Hypothalamus (tissue), 51 donors: ENCODE measurements at places on chromosomes 1 and 21.

- DNase-seq: no peak
Observed at GRCh38 chr1:25771221-25772114, 28.5 kb upstream of the SELENON start.

GRCh38 chr1:228074954-228075730 lies 7.4 kb upstream of the ARF1 start:
- no peak for DNase-seq

DNA sequence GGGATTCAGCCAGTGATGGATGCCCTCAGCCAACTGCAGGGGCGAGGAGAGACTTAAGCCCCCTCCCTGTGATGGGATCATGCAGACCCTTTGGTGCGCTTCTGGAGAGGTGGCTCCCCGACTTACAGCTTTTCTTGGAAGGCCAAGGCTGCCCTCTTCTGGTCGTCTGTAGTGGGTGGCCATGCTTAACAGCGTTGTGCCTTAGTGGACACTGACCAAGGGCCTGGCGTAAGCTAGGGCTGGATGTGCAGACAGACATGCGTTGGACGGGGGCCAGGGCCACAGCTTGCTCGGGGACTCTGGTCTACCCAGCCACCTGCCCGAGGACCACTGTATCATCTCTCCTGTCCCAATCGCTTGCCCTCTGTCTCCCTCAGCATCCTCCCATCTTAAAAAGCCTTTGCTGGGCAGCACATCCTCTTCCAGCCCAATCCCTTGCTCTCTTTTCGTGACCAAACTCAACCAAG lies 5.5 kb downstream of the AZIN2 start:
- peak; percentile 29 for DNase-seq

DNA sequence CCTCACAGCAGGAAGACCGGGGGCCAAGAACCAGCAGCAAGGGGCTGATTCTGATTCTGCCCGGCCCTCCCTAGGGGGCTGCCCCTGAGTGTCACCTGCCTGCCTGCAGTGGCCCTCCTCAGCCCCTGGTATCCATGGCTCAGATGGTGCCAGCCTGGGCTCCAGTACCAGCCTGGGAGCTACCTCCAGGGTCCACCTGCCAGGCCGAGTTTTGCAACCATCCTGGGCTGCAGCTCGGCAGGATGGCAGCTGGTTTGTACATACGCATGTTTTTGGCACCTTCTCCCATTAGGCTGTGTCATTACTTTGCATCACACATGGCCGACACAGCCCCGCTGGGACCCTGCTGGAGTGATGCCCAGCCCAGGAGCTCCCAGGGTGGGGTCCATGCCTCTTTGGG lies 93.3 kb upstream of the WNT4 start:
- no peak for DNase-seq

DNA sequence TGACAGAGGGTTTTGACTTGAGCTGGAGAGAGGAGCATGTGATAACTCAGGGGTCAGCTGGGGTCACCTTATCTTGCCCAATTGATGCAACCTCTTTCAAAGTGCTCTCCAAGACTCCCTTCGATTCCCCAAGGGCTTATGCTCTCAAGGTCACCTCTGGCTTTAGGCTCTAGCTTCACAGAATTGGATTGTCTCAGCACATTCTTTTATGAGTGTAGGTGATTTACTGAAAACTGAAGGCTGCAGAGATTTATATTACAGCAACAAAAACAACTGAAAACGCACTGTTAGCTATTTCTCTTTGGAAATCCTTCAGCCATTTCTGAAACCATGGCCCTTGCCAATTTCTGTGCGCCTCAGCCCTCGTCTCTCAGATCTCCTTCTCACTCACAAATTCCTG lies 34.5 kb upstream of the MAP1LC3C start:
- DNase-seq: no peak

DNA sequence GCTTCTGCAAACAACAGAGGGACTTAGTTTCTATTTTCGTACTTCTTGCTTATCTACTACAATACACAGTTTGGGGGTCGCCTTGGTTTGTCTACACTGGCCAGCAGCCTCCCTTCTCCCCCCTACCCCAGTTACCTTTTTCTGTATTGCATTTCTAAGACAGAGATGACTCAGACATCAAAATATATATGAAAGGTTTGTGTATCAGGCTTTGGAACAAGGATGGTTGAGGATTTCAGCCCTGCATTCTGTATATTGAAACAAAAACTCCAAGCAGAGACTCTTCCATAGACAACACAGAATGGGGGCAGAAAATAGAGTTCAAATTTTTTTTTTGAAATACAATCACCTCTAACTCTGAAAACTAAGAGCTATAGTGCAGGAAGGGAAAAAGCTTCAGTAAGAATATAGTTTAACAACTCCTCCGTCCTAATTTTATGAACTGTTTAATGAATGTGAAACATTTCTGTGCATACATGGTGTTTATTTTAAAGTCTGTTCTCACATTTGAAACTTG lies 1.9 kb downstream of the SAMD13 start:
- no peak for DNase-seq

DNA sequence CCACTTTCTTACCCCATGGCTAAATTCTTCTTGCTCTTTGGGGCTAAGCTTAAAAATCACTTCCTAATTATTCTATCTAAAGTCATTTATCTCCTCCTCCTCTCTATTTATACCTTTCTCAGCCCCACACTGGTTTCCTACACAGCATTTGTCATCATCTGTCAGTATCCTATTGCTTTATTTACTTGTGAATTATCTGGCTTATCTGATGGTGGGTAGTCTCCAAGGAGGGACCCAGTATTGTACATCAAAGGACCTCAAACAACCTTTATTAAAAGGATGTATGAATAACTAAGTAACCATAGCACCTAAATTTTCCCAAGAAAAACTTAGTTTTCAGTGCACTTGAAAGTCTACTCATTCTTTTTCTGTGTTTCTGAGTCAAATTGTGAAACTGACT lies 332.7 kb upstream of the SNX7 start:
- DNase-seq: no peak

- no peak for DNase-seq
Observed at GRCh38 chr1:207221934-207222351, 99.5 kb upstream of the CD55 start.

DNA sequence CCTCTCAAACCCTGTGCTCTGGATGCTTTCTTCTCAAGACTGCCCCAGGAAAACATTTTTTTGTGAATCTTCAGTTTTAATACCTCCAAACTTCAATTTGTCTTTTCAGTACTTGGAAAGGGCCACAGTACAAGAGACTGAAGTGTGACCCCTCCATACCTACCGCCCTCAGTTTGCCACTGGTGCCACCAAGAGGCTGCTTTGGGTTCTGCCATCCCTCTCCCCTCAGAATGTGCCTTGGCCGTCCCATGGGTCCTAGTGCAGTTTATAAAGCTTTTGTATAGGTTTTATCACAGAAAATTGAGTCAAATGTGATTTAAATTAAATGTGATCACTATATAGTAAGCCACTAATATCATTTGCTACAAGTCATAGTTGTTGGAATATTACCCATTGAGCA lies 60.8 kb upstream of the PGD start:
- peak; percentile 5 for DNase-seq

- no peak for DNase-seq
Observed at GRCh38 chr1:200668514-200669313, 993 bp downstream of the DDX59 start.

GRCh38 chr1:154593390-154593789 lies 14.6 kb downstream of the ADAR start:
- no peak for DNase-seq

- no peak for DNase-seq
Observed at GRCh38 chr1:221696027-221696426, 45.9 kb downstream of the DUSP10 start.

GRCh38 chr1:46204406-46204742 lies 1.2 kb downstream of the LURAP1 start:
- no peak for DNase-seq

DNA sequence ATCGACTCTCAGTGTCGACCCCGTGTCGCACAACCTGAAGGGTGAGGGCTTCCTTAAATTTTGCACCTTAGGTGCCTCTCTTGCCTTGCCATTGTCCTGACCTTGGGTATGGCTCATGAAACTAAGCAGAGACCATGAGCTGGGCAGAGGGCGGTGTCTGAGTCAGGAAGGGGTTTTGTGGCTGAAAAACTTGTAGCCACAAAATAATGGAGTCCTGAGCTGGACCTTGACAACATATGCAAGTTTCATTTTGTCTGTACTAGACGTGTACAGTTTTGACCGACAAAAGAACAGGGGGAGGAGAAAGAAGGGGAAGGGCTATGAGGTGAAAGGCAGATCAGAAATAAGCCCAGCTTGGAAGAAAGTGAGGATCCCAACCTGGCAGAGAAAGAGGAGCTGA lies 8.3 kb upstream of the RUNX1 start:
- DNase-seq: no peak

GRCh38 chr1:235642943-235643371 lies 6.6 kb downstream of the GNG4 start:
- DNase-seq: no peak

GRCh38 chr1:176998183-176998795 lies 166.2 kb downstream of the ASTN1 start:
- DNase-seq: no peak

DNA sequence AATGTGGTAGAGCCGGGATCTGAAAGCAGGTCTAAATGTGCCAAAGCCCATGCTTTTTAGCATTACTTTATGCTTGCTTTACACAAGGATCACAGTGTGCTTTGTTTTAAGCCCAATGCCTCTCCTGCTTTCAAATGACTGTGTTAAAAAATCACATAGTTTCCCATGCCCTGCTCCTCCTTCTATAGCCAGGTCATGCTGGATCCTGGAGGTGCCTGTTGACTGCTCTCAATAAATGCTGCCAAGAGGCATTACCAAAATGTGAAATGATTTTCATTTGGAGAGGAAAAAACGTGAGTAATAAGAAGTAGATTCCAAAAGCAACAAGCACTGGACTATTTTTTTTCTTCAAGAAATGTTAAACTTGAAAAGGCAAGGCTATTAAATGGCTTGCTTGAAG lies 420.7 kb upstream of the USP24 start:
- no peak for DNase-seq

DNA sequence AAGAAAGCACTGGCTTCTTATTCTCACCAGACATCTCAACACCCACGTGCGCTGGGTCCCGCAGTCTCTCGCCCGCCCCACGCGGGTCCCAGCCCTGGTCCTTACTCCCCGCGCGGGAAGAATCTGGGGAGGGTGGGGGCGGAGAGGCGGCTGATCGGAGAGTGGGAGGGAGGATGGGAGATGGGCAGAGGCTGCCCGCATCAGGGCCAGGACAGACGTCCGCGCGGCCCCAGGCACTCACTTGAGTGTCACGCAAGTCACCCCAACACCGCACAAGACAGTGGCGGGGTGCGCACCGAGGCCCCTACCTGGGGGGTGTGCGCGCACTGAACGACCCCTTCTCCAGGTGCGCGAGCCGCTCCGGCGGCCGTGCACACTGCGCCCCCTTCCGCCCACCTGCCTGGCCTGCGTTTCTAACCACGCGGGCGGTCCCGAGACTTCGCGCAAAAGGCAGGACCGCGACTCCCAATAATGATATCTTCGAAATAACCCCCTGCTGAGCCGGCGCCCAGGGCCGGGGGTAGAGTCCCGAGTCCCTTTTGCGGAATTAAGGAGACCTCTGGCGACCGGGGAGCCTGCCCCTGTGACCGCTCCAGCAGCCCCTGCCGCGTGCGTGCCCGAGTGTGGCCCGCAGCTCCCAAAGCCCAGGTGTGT lies 6.0 kb upstream of the SIM2 start:
- no peak for DNase-seq

DNA sequence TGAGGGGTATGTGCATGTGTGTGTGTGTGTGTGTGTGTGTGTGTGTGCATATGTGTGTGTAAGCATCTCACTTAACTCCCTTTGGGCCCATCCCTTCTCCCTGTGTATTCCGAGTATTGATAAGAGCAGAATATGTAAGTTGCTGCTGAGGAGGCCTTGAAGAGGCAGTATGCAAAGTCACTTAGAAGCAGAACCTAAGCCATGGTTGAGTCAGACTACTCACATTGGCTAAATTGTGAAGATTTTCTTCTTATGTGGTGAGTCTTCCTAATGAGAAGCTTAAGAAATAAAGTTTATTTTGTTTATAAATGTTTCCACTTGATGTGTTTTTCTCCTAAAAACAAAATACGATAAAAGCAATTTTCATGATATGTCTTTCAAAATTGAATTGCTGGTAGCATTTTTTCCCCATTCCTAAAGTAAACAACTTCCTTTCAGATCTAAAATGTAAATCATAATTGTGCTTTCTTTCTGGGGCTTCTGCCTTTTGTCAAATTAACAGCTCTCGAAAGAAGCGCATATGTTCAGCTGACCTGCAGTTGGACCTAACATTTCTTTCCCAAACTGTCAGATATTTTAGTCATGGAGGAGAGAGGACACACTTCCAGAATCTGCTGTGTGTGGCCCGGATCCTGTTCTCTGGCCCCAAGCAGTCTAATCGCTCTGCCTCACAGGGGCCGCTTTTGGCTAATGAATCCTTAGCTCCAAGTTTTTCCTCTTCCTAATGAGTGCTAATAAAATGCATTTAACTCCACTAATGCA lies 284.0 kb downstream of the DUSP10 start:
- DNase-seq: no peak

DNA sequence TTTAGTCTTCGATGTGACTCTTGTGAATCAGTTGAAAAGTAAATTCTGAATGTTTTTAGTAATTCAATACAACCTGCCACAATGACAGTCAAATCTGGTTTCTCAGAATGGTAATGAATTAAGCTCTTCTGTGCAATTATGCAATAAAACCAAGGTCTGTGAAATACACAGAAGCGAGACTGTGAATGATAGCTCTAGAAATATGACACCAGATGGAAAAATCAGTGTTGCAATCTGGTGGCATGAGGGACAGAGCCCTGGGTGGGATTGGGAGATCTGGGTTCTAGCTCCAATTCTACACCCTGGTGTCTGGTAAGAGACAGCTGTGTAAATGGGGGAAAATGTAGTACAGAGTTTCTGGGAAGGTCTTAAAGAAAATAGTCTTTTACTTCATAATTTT lies 586.4 kb upstream of the ZRANB2 start:
- DNase-seq: no peak

DNA sequence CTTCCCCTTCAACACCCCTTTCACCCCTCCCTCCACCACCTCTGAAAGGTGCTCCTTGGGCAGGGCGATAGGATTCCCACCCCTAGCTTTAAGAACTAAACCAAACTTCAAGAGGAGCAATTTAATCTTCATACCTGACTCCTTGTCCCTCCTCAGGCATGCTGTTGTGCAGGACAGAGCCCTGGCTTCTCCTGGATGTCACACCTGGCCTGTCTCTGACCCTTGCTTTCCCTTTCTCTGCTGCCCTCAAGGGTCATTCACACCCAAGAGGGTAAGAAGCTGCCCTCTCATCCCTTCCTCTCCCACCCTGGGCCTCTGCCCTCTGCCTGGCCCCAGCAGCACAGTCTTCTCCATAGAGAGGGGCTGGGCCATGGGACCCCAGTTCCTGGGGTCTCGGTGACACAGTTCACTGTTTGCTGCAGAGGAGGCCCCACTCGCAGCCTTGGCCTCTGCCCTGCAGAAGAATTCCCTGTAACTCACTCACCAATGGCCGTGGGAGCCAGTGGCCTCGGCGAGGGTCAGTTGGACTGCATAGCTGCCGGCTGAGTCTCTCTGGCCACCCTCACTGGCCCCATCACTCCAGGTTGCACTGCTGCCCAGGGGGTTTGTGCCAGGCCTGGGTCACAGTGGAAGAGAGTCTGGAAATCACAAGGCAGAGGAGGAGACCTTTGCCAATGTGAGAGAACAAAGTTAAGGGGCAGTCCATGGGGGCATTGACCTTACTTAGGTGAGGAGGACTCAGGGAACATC lies 28.4 kb upstream of the LHX4 start:
- no peak for DNase-seq
